ENCODE measurements at places on chromosomes 2 and 18.
A peak's percentile ranks its signal among the peaks of the same experiment; 100 is the strongest.

DNA sequence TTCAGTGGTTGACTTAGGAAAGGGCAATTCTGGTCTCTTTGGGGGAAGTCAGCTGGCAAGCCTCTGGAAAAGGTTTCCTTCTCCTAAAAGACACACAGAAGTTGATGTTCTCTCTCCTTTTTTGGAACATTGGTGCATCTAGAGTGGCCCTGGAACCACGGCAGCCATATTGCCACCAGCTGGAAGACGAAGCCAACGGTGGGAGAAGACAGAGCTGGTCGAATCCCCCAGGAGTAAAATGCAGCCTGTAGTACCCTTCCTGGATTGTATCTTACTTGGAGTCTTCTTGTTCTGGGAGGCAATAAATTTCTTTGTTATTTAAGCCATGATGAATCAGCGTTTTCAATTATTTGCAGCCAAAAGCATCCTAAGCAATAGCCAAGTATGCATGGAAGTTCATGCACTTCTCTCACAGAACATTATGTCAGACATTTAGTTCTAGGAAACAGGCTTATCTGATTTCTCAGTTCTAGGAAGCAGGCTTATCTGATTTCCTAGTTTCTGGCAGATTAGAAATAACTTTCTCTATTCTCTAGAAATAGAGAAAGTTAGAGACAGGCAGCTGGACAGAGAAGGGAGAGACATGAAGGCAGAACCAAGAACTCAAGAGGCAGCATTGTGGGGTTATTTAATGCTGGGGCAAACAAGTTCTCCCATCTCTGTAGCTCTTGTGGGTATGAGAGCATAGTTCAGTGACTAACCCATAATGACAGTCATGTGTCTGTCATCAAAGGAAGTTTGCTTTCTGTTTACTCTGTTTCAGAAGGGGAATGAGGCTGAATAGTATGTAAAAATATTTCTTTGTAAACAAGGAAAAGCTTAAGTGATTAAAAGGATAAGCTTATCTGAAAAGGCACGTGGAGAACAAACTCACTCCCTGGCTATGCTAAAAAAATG, 40.5 kb upstream of the NABP1 start:
- DNase-seq: no peak

GRCh38 chr2:235070063-235070706, 118.4 kb downstream of the SH3BP4 start:
- DNase-seq: no peak

DNA sequence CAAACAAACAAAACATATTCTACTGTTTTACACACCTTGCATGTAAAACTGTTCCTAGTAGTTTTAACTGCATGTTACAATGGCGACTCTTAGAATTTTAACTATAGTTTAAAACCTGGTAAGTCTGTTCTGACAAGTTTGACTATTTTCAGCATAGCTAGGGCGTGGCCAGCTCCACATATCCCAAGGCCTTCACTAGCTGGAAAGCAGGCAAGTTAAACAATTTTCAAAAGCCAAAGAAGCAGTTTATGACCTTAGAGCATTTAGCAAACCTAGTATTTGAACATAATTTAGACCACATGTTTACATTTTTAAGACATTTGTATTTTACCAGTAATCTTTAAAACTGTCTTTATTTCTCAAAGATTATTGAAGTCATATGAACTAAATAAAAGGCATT, 402.8 kb upstream of the SYT4 start:
- DNase-seq: no peak

DNA sequence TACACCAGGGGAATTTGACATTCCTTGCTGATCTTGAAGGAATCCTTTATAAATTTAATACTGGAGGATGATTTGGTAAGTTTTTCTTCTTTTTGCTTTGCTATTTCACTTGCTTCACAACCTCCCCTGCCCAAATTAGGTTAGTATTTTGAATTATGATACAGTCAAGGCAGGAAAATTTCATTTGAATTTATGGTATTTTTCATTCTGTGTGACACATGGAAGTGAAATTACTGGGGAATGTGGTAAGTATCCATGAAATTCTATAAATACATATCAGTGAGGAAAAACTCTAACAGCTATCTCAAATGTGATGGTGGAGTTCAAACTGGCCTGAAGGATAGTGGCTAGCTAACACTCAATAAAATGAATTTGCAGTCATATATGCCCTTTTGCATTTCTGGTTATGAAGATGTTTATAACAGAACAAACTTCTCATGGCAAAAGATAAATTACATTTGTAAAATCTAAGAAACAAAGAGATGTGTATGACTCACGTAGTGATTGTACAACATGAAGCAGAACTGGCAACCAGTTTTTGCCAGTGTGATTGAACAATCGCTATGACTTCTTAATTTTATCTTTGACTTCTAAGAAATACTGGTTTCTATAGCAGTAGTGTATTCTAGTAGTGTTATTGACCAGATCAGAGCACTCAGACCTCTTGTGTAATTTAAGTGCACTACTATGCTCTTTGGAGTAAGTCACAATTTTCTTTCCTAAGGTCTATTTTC, 152.6 kb downstream of the IKZF2 start:
- DNase-seq: no peak

- DNase-seq: no peak
Observed at GRCh38 chr2:235268535-235268934, 225.3 kb upstream of the AGAP1 start.

- DNase-seq: no peak
Observed at GRCh38 chr2:84800194-84800805, 80.6 kb downstream of the TRABD2A start.

DNA sequence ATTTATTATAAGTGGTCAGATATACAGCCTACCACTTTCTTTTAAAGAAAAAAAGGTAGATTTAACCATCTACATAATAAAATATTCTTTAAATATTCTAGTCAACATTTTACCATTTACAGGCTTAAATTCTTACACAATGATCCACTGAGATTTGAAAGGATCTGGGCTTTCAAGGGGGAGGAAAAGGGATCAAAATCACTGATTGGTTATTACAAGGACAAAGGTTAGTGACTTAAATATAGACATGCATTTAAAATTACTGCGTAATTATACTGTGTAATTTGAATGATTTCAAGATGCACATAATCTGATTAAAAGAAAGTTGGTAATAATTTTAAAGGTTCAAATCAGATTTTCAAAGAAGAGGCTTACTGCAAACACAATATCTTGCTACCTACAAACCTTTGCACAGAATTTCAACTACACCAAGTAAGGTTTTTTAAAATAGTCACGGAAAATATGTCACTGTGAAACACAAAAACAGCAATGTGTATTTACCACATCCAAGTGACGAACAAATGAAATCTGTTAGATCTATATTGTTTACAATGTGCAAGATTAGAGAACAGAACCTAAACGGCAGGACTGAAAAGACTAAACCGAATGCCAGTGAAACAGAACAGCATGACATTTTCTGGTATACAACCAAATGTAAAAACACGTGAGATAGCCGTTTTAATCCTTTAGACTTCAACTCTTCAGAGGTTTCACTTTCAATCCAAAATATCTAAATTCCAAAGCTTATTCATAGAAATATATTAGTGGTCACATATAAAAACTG, 40.8 kb downstream of the RTN4 start:
- DNase-seq: no peak

- DNase-seq: no peak
Observed at GRCh38 chr18:45359275-45360009, 255.8 kb upstream of the SLC14A2 start.

- DNase-seq: no peak
Observed at GRCh38 chr2:237909075-237909695, 49.8 kb downstream of the RAMP1 start.

GRCh38 chr2:127754186-127754585, 52.9 kb downstream of the SFT2D3 start:
- no peak for DNase-seq

DNA sequence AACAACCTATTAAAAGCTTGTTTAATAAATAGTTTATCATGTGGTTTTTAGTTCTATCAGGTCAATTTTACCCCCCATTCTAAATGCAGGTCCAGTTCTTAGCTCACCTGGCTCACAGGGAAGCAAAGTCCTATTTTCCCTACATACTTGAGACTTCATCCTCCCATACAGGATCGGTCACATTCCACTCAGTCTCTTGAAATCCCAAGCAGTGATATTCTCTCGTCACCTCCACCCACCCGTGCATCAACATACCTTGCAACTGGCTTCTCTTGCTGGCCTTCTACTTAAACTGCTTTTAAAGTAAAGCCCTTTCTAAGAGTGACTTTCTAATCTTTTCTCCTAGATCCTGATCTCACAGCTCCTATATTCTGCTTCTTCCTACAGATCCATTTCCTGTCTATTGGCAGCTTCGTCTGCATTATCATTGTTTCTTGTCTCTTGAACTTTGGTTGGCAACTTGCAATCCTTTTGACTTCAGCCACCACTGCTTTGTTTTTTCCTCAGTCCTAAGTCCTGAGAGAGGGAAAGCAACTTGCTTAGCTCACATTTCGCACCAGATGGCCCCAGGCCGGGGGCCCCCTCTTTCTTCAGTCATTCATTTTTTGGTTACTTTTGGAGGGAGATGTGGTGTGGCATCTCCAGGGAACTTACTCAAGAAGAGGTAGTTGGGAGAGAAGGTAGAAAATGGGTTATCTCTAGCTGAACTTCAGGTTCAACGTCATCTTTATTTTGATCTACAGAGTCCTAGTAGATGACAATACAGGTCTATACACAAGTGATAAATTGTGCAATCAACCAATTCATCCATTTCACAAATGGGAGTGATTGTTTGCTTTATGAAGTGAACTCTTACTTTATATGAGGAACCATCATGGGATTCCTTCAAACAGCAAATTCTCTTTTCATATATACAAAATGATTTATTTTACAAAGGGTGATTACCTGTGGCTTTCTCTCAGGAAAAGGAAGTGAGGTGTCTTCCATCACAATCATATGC, 23.9 kb upstream of the NCOA1 start:
- no peak for DNase-seq

DNA sequence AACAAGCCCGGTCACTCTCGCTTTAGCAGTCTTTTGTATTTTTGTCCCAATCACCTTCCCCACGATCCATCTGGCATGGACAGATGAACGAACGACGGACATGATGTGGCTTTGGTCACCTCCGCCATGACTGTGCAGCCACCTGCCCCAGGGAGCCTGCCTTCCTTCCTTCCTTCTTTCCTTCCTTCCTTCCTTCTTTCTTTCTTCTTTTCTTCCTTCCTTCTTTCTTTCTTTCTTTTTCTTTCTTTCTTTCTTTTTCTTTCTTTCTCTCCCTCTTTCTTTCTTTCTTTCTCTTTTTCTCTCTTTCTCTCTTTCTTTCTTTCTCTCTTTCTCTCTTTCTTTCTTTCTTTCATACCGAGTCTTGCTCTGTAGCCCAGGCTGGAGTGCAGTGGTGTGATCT, 39.0 kb downstream of the ATP8B1 start:
- no peak for DNase-seq

DNA sequence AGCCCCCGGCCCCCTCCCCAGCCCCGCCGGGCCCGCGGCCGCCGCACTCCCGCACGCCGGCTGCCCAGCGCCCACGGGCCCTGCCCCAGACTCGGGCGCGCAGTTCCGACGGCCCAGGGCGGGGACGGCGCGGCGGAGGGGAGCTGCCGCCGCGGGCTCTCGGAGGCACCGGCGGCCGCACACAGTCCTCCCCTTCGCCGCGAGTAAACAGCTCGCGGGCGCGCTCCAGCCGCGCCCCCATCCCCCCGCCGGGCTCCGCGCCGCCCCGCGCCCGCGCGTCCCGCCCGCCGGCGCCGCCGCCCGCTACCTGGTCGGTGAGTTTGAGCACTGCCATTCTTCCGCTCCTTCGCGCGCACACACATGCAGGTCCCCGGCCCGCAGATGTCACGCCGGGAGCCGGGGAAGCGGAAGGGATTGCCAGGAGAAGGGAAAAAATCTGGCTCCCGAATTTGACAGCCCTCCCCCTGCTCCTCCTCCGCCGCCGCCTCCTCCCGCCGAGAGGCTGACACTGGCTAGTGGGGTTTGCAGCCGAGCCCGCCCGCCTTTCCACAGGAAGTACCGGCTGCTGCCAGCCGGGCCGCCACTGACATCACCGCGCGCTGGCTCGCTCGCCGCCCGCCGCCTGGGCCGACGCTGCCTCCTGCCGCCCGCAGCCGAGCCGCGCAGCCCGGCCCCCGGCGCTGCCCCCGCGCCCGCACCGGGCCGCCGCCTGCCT, at the start of gene ANKRD44:
Gene ANKRD44, minus strand, starts transcription at position 510 of the 715 bp plus-strand sequence. Its CDS starts 176 bp downstream, at position 334.
- DNase-seq: peak; percentile 60

- peak; percentile 75 for DNase-seq
Observed at GRCh38 chr18:9971313-9971920, 57.6 kb downstream of the VAPA start.

DNA sequence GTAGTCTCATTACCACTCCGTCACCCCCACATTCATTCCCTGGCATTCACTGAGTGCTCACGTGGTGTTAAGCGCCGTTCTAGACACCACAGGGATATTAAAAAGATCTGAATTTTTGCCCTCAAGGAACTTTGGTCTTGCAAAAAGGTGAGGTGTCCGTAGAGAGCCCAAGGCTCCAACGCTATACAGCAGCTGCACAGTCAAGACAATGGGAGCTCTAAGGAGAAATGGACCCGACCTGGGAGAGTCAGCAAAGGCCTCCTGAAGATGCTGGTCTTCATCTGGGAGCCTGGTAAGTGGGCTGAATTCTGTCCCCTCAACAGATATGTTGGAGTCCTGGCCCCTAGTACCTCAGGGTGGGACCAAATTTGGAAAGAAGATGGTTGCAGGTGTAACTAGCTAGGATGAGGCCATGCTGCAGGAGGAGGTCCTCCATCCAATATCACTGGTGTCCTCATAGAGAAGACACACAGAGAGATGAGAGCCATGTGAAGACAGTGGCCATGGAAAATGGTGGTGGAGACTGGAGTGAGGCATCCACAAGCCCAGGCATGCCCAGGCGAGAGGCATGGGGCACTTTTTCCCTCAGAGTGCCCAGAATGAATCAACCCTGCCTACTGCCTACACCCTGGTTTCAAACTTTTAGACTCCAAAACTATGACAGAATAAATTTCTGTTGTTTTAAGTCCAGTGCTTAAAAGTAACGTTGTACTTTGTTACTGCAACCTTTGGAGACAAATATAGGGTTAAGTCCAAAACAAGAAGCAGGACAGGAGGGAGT, 247.3 kb downstream of the TTC32 start:
- no peak for DNase-seq

DNA sequence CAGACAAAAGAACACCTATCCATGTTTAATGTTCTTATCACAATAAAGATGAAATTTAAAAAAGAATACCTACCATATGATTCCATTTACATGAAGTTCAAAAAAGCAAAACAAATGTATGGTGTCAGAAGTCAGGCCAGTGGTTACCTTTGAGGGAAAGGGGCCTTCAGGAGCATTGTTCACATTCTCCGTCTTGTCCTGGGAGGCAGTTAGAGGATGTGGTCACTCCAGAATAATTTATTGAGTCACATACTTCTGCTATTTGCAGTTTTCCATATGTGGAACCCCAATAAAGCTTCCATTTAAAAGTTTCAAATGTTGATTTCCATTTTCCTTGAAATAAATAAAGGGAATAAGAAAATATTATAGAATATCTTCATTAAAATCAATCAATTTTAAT, 41.6 kb upstream of the POU3F3 start:
- DNase-seq: no peak

Data from omental fat pad (tissue), 4 donors.